ENCODE measurements at places on chromosomes 1 and 21.

DNA sequence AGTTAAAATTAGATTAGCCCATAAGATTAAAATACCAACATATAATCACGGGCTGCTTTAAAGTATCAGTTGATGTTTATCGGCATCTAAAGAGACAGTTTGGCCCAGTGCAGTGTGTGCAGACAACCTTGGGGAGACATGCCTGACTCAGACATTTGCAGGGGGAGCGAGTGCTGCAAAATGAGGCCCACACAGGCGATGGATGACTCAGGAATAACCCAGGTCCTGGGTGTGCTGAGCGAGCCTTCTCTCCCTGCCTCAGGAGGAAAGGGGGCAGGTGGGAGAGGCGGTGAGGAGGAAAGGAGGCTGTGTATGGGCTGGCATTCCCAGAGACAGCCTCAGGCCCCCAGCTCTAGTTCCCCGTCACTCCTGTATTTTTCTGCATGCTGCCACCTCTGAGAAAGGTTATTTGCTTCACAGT, 9.0 kb downstream of the SLC9A1 start:
- DNase-seq = no peak

DNA sequence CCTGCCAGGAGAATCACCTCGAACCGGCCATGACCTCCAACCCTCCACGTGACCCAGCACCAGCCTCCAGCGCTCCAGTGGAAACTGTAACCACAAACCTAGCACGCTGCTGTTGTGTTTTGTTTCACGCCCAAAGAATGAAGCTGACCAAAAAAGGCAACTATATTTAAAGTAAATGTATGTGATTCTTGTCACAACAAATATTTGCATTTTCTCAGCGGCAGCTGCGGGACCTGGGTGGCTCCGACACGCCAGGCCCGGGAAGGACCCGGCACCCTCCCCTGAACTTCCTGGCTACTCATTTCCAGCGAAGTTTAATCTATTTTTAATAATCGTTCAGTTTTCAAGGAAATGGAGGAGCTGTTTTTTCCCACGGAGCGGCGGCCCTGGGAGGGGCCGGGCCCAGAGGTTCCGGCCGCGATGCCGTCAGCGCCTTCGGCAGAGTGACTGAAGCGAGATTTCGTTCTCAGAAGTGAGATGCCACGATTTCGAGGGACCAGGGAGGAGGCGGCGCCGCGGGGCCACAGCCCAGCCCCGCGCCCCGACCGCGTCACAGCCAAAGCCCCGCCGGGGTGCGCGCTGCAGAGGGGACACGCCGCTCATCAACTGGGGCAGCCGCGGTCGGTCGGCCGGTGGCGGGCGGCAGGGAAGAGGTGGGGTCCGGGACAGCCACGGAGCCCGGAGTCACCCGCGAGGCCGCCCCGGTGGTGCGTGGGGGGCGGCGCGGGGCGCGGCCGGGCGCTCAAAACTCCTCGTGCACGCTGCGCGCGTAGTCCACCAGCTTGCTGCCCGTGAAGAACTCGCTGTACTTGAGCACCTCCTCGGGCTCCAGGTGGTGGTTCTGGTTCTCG, 3.0 kb upstream of the TNFRSF4 start:
- no peak for DNase-seq

DNA sequence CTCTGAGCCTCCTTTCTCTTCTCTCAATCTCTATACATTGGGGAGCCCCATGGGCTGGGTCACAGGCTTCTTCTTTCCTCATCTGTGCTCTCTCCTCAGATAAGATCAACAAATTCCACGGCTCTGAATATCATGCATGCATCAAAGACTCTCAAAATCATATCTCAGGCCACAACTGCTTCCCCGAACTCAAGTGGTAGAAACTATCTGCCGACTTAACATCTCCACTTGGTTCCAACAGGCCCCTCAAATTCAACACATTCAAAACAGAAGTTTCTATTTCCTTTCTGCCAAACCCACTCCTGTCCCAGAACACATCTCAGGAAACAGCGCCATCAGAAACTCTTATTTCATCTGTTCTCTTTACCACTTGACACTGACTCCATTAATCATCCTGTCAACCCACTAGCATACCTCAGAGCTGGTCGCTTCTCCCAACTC, 16.7 kb downstream of the DDX59 start:
- DNase-seq = no peak

DNA sequence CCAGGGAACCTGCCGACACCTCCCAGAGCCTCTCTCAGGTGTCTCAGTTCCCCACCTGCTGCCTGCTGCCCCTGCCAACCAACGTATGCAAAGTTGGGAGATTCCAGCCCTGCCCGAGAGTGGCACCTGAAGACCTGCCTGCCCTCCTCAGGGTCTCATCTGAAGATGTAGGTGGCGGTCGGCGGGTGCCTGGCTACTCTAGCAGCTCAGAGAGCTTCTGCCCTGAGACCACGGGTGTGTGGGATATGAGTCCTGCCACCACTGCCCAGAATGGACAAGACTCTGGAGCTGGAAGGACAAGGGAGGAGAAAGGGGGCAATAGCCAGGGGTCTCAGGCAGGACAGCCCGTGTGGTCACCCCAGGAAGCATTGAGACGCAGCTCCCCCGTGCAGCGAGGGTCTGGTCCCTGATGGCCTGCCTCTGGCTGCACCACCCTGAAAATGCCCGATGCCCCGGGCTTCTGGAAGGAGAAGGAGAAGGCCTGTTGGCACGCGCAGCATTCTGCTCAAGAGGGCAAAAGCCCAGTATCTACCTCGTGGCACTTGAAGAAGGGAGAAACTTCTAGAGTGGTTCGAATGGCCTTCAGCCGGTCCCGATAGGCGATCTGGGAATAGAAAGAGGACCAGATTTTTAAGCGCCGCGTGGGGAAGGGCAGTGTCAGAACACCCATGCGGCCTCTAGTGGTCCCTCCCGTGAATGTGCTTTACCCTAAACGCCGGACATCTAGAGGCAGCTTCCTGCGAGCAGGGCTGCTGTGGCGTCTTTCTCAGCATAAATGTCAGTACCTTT, 88.8 kb downstream of the STUM start:
- no peak for DNase-seq

GRCh38 chr1:93344484-93344883, 1.2 kb upstream of the DR1 start:
- DNase-seq = no peak

DNA sequence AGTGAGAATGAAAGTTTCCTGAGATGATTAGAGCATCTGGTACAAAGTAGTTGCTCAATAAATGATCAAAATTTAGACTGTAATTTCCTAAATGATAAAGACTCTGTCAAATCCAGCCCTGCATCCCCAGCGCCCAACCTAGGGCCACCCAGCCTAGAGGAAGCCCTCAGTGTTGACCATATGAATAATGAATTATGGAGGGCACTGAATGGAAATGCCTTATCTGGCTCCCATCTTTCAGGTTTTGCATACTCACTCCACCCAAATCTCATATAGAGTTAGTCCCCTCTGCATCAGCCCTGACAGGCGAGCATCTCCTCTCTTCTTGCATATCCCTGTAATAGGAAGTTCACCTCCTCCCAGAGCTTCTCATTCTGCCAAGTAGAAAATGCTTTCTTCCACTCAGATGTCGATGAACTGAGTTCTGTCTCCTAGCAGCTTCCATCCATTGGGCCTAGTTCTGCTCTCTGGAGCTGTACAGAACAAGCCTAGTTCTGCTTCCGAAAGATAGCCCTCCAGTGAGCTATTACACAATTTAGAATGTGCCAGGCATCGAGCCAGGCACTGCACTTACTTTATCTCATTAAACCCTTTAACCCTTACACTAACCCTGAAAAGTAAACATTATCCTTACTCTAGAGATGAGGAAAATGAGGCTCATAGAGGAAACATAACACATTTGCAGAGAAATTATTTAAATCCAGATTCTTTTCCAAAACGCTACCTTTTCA, 20.9 kb downstream of the COA7 start:
- DNase-seq = no peak

- DNase-seq = no peak
Measured at GRCh38 chr1:1788646-1789431, 10.6 kb upstream of the NADK start.

GRCh38 chr21:44708213-44708865, 3.0 kb downstream of the TSPEAR start:
- DNase-seq = no peak

- no peak for DNase-seq
Measured at GRCh38 chr1:2348346-2349325, 42.7 kb downstream of the MORN1 start.

DNA sequence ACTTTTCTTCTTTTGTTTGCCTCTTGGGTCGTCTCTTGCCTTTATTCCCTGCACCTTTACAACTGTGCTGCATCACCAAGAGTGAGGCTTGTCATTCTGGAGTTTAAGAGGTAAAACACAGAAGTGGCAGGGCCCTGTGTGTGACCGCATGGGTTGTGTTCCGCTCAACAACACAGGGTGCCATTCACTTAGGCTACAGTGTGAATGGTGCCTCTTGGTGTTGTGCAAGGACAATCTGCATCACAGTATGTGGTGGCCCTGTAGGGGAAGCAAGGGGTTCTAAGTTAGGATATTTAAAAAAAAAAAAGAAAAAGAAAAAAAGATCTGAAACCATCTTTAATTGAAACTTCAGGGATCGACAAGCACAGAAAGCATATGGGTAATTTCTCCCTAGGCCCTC, 38.2 kb downstream of the BRINP2 start:
- no peak for DNase-seq

GRCh38 chr1:227092069-227092468, 152.0 kb downstream of the COQ8A start:
- DNase-seq = no peak

GRCh38 chr1:184563308-184563707, 176.5 kb downstream of the C1orf21 start:
- DNase-seq = no peak

DNA sequence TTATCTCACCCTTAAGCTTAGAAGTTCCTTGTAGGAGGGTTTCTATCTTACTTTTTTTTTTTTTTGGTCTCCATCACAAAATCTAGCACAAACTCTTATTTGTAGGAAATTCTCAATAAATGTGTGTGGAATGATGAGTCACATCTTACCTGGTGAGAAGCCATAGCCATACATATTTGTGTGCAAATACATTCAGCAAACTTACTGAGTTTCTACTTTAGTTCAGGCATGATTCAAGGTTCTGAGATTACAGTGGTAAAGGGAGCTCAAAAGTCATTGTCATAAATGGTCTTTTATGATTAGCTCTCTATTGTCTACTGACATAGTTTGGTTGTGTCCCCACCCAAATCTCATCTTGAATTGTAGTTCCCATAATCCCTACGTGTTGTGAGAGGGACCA, 193.1 kb upstream of the UBE2U start:
- DNase-seq = no peak

DNA sequence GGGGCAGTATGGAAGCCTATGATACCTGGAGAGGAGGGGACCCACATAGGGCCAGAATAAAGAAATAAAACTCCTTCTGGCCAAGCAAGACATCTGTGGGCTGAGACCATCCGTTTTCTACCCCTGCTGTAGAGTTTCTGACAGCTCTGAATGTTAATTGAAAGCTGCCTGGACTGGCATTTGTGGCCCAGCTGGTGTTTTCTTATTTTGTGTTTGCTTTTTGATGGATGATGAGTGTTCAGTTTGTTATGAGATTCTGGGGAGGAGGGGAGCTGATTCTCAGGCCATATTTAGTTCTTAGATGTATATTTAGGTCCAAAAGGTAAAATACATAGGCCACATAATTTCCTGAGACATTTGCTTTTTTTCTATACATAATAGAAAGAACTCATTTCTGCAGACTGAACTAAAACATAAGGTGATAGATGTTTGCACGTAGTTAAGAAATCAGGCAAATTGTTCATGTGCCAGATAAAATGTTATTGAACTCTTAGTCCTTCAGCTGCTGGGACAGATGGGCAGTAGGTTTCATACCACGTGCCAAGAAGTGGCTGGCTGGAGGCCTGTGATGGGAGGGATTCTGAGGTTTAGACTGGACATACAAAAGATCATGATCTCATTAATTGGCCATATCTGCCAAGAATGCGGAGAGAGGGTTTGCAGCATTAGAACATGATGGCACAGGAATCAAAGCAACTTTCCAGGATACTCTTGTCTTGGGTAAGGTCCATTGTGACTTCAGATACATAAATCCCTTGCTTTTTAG, 54.1 kb downstream of the DSCAM start:
- no peak for DNase-seq

All from cortex of kidney (tissue), 1 donor.